ENCODE measurements at places on chromosomes 3 and 15.

- no peak for DNase-seq
Measured at GRCh38 chr15:98596885-98597392, 51.4 kb upstream of the IGF1R start.

GRCh38 chr3:18237251-18238005, 187.7 kb downstream of the SATB1 start:
- DNase-seq = no peak

DNA sequence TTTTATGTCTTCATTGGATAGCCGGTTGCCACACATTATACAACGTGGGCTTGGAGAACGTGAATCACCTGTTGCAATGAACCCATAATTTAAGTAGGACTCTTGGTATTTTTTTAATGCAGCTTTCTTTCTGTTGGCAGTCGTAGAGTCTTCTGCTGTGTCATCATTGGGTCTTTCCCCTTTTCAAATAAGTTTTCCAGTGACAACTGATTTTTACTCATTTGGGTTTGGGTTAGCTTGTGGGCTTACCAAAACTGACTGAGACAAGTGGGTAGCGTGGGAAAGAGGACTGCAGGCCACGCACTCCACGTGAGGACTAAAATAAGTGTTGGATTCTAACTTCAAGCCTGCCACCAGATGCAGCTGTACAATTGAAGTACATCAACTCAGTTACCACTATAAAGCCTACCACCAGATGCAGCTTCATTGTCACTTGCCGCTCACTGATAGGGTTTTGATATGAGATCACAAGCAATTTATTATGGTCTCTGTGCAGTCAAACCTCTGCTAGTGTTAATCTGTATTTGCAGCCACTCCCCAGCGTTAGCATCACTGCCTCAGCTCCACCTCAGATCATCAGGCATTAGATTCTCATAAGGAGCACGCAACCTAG, 6.4 kb upstream of the CAPN7 start:
- no peak for DNase-seq

- no peak for DNase-seq
Measured at GRCh38 chr15:93289941-93290617, 201.1 kb upstream of the RGMA start.

DNA sequence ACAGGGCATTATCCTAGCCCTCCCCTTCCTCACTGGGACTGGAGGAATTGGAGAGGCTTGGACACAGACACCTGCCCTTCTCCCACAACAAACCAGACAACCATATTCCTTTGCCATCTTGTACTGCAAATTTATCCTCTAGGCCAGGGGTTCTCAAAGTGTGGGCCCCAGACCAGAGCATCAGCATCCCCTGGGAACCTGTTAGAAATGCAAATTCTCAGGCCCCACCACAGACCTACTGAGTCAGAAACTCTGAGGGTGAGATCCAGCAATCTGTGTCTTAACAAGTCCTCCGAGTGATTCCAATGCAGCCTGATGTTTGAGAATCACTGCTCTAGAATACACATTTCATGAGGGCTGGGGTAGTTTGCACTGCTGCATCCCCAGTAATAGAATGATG, 115.4 kb downstream of the OXNAD1 start:
- no peak for DNase-seq

GRCh38 chr15:90270502-90271150, 5.2 kb downstream of the NGRN start:
- no peak for DNase-seq

DNA sequence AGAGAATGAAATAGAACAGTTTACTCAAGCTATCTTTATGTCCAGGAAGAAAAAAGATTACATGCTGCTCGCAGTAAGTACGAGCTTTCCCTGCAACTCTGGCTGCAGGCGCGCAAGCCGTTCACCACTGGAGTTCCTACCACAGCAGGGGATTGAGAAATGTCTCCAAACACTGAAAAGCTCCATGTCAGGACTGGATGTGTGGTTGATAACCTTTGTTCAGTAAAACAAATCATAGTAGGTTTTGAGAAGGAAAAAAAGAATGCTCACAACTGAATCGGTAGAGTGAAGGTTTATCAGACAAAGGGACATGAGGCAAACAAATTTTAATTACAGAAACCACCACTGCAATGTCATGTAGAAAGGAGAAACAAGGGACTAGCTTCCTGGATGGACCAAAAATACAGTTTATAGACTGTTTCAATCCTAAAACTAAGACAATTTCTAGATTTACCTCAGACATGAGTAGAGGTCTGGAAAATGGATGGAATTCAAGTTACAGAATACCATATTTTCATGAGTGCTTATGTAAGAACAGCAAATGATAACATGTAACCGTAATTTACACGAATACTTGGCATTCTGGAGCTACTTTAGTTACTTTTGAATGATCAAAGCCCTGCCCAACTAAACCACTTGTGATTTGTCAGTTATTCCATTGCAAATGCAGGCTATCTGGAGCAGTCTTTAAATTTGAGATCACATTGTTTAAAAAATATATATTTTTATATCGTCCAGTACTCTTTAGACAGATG, 471.1 kb downstream of the SHQ1 start:
- DNase-seq = no peak

DNA sequence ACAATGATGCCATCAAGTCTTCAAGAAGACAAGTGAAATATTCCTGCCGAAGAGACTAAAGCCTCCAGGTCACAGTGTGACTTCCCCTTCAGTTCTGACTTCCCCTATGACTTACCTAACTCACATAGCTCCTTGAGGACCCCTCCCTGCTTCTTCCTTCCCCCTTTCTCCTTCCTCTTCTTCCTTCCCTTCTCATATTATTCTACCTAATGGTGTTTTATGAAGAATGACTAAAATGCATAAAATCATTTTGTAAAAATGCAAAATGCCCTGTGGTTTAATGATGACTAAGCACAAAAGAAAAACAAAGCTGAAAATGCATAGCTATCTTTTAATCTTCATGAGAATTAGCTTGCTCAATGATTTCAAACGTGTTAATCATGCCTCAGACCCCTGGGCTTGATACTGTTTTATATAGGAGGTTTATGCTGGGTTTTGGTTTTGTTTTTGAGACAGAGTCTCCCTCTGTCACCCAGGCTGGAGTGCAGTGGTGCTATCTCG, 26.1 kb upstream of the TM4SF4 start:
- no peak for DNase-seq

DNA sequence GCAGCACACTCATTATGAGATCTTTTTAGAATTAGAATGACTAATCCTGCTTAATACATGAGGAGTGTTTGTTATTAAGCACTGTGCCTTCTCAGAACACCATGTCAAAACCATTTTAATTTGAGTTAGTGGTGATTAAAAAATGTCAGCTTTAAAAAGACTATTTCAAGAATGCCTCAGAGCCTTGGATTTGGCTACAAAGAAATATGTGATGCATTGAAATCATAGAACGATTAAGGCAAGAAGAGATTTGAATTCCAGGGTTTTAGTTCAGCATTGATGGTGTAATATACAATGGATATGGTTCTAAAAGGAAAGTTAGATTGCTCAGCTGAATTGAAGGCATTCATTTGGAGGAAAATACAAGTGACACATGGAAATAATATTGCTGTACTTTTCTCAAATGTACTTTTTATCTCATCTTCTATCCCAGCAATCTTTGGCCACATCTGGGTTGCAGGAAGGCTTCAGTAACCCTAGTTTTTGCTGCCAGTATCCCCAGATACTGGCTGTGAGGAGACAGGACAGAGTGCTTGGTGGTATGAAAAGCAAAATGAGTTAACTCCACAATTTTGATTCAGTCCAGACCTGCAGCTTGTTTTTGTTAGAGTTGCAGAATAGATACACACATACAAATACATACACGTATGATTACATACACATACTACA, 303.8 kb downstream of the CLSTN2 start:
- DNase-seq = no peak

DNA sequence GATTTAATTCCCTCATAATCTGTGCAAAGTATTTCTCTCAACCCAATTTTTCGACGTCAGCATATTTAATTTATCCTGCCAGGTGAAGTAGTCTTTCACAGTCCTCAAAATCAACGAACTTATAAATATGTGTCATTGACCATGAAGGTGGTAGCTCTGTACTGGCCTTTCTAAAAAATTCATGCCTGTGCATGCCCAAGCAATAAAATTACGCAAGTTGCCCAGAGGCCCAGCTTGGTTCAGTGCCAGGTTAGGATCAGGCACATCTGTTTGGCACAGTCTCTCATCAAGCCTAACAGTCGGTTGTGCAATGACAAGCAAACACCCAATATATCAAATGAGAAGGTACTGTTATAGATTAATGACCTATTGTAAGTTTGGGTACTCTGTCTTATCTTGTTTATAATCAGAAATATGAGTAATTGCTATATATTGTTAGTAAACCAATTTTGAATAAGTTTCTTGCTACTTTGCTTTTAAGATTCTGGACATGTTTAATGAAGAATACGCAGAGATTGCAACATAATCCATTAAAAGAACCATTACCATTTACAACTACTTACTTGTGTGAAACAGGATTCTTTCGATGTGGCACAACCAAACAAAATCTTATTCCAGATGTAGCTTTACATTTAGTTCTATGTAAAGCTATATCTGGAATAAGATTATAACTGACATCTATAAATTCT, 159.0 kb upstream of the IL12A start:
- DNase-seq = no peak

DNA sequence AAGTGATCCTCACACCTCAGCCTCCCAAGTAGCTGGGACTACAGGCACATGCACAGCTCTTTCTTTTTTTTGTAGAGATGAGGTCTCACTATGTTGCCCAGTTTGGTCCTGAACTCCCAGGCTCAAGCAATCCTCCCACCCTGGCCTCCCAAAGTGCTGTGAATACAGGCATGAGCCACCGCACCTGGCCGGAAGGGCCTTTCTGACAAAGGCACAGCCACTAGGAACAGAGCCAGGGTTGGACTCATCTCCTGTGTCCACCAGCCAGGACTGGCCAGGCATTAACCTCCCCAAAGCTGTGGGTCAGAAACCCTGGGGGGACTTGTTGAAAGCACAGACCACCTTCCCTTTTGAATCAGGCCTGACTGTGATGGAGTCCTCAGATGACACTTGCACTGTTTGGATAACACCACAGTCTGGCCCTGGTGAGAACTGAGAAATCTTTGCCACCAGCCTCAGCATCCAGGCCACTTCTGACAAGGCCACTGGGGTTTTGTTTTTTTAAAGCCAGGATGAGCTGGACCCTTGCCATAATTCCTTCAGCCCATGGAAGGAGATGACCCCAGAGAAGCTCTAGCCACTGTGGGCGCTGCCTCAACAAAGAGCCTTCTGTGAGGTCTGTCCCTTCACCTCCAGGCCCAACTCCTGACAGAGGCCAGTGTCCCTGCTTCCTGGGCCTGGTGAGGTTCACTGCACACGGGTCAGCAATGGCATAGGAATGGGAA, 4.8 kb downstream of the TKT start:
- DNase-seq = no peak
